ENCODE measurements at places on chromosomes 5 and 9. TPM values are rescaled to one million over a fixed set of nuclear protein-coding genes. Genes with fewer than 3 reads are reported as not detected.

DNA sequence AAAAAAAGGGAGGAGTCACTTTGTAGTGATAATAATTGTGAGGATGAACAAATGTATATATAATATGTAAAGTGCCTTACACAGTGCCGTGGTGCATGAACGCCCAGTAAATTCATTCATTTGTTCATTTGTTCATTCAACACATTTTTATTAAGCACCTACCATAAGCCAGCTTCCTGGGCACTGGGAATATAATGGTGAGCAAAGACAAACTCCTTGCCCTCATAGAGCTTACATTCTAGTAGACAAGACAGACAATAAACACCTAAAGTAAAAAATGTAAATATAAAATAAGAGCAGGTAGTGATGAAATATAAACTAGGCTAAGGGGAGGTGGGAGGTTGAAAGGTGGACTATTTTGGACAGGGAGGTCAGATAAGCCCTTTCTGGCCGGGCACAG is 32.0 kb downstream of the SPRY4 start:
- H3K4me3 ChIP-seq = no peak overlapping the region
- H3K27ac ChIP-seq = no peak overlapping the region
- H3K27me3 ChIP-seq = no peaks in the 10 kb centered on the region

DNA sequence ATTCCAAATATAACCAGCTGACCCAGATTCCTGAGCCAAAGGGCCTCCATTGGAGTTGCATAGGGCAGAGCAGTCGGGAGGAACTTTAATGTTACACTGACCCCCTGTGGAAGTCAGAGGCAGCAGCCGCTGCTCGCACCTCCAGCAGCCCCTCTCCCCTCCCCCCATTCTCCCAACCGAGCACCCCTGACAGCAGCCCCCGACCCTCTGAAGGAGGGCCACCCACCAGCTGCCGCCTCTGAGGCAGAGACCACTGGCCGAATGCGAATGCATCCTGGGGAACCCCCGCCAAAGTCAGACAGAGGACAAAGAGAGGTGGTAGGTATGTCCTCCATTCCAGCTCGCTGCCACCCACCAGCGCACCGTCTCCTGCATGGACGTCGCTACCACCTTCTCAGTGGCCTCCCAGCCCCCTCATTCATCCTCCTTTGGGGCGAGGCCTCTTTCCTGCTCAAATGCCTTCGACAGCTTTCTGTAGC is 231.0 kb downstream of the CDK5RAP2 start:
- no peak overlapping the region for H3K27ac ChIP-seq
- no peak for DNase-seq
- no peaks in the 10 kb centered on the region for H3K27me3 ChIP-seq
- H3K36me3 ChIP-seq = no peaks in the 10 kb centered on the region

The OR1Q1 gene
- not detected for total RNA-seq

- DNase-seq = no peak
- no peak overlapping the region for H3K4me3 ChIP-seq
- H3K27ac ChIP-seq = no peak overlapping the region
- H3K36me3 ChIP-seq = no peaks in the 10 kb centered on the region
- peaks cover 13% of the 10 kb centered on the region for H3K4me1 ChIP-seq
- no peaks in the 10 kb centered on the region for H3K27me3 ChIP-seq
These were observed 69.9 kb downstream of the TLE1 start for GRCh38 chr9:81619353-81620001.

DNA sequence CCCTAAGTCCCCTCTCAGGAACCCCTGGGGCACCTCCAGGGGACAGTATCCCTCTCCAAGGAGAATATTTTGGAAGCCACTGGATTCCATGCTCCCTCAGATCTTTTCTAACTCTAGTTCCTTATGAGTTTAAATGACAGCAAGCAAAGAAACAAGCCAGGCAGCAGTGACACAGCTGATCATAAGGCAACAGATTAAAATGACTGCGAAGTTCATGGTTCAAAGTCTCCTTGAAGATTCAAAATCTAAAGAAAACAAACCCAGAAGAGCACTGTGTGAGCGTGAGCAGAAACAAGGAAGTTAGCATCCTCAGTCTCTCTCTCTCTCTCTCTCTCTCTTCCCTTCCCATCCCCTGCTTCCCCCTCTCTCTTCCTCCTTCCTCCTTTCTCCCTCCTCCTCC is 316.7 kb upstream of the SLC30A5 start:
- no peak overlapping the region for H3K27ac ChIP-seq
- H3K4me3 ChIP-seq = no peak overlapping the region
- no peaks in the 10 kb centered on the region for H3K27me3 ChIP-seq
- H3K4me1 ChIP-seq = no peaks in the 10 kb centered on the region

GRCh38 chr9:18720691-18721090 is 246.7 kb downstream of the ADAMTSL1 start:
- H3K4me3 ChIP-seq = no peak overlapping the region
- H3K27me3 ChIP-seq = no peaks in the 10 kb centered on the region

GRCh38 chr5:10982626-10983025 is 221.6 kb upstream of the DAP start:
- H3K36me3 ChIP-seq = no peaks in the 10 kb centered on the region
- no peak overlapping the region for H3K4me3 ChIP-seq
- H3K27me3 ChIP-seq = no peaks in the 10 kb centered on the region
- no peak for DNase-seq
- H3K27ac ChIP-seq = no peak overlapping the region

DNA sequence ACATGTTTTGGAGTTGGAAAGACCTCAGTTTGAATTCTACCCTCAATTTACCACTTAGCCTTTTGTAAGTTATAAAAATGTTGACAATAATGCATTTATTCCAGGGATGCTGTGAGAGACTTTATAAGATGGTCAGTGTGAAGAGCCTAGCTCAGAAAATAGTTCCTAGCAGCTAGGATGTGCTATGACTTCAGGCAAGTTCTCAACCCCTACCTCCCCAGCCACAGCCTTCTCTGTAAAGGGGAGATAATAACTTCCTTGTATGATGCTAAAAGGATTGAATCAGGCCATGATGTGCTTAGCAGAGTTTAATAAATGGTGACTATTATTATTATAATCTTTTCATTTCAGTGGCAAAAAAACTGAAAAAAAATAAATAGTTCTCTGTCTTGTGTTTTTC is 77.6 kb downstream of the ALDH1A1 start:
- H3K4me1 ChIP-seq = peaks cover 19% of the 10 kb centered on the region
- DNase-seq = no peak
- H3K36me3 ChIP-seq = no peaks in the 10 kb centered on the region
- H3K27ac ChIP-seq = no peak overlapping the region

The PCDHB9 gene
- 3.7 TPM for total RNA-seq

DNA sequence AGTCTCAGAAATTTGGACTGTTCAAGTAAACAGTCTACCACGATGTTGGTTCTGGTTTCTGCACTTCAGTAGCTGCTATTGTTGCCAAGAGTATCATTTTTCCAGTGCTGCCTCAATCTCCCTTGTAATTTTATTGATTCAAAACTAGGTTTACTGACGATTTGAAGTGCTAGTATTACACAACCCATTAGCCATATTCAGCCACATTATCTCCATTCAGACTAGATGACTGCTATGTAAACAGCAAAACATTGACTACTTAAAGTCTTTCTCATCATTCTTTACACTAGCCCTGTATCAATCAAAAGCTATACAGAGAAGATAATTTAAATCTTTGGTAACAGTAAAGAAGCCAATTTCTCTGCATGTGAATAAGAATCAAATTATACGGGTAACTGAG is 102.0 kb upstream of the TSLP start:
- peaks cover 10% of the 10 kb centered on the region for H3K4me1 ChIP-seq
- no peak overlapping the region for H3K4me3 ChIP-seq
- H3K36me3 ChIP-seq = no peaks in the 10 kb centered on the region
- DNase-seq = no peak
- H3K27me3 ChIP-seq = no peaks in the 10 kb centered on the region
- H3K27ac ChIP-seq = no peak overlapping the region

- no peaks in the 10 kb centered on the region for H3K36me3 ChIP-seq
- no peak overlapping the region for H3K27ac ChIP-seq
- H3K4me3 ChIP-seq = no peak overlapping the region
- H3K4me1 ChIP-seq = no peaks in the 10 kb centered on the region
- no peak for DNase-seq
- no peaks in the 10 kb centered on the region for H3K27me3 ChIP-seq
These were observed 7.1 kb upstream of the DOCK2 start for GRCh38 chr5:169629847-169630548.

- no peaks in the 10 kb centered on the region for H3K27me3 ChIP-seq
- peaks cover 42% of the 10 kb centered on the region for H3K4me1 ChIP-seq
- no peak overlapping the region for H3K4me3 ChIP-seq
- no peak for DNase-seq
These were observed 487.2 kb upstream of the KLF4 start for GRCh38 chr9:107976767-107977166.

DNA sequence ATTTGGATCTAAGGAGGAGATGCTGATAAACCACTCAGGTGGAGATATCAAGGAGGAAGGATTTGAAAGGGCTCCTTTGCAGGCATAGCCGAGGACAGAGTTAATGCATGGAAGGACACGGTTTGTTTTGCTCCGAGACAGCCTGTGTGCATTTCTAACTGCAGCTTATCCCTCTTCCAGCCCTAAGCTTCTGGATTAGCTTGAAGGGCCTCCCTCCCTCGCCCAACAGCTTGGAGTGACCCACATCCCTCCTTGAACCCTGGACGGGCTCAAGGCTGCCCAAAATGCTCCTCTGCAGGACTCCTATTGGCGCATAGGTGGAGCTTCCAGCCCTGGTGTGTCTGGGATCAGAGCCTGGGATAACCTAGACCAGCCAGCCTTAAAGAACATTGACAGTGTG is 66.7 kb downstream of the PPARGC1B start:
- peaks cover 56% of the 10 kb centered on the region for H3K4me1 ChIP-seq
- H3K4me3 ChIP-seq = no peak overlapping the region
- DNase-seq = no peak
- H3K36me3 ChIP-seq = no peaks in the 10 kb centered on the region
- H3K27me3 ChIP-seq = no peaks in the 10 kb centered on the region

- H3K27me3 ChIP-seq = no peaks in the 10 kb centered on the region
- H3K36me3 ChIP-seq = no peaks in the 10 kb centered on the region
- H3K27ac ChIP-seq = no peak overlapping the region
These were observed 181.7 kb upstream of the TLX3 start for GRCh38 chr5:171127314-171127713.

DNA sequence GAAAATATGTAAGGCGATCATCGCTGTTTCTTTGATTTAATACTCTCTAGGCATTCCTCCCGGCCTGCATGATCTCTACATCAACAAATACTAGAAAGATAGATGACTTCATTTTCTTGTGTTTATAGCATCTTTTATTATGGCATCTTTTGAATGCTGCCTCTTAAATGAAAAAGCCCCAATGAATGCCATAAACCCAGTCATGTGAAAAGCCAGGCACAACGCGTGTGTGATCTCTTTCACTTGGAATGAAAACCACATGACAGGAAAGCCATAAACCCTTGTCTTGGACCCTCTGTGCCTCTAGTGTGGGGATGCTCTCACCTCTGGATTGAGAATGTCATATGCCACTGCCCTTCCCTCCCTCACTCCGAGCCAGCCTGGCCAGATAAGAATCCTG is 476.2 kb downstream of the SEMA5A start:
- H3K27ac ChIP-seq = no peak overlapping the region
- H3K4me3 ChIP-seq = no peak overlapping the region
- no peaks in the 10 kb centered on the region for H3K27me3 ChIP-seq
- no peaks in the 10 kb centered on the region for H3K4me1 ChIP-seq

- no peak overlapping the region for H3K4me3 ChIP-seq
- H3K27me3 ChIP-seq = no peaks in the 10 kb centered on the region
- peaks cover 17% of the 10 kb centered on the region for H3K4me1 ChIP-seq
- no peak for DNase-seq
- H3K27ac ChIP-seq = peak overlapping the region; percentile 30
These were observed 98.0 kb downstream of the ENC1 start for GRCh38 chr5:74542482-74542881.
